Peyer's patch (tissue), 4 donors: ENCODE measurements at places on chromosomes 1 and 21. TPM values are rescaled to one million over a fixed set of nuclear protein-coding genes. Genes with fewer than 3 reads are reported as not detected.

The PROK1 gene
- not detected for total RNA-seq

The DUSP10 gene
- total RNA-seq = 11.6 TPM

The LCE1B gene
- not detected for total RNA-seq

The S100A5 gene
- not detected for total RNA-seq

The CRP gene
- total RNA-seq = not detected

GRCh38 chr1:86155051-86155806 is 1.3 kb downstream of the COL24A1 start:
- DNase-seq = peak; percentile 48

DNA sequence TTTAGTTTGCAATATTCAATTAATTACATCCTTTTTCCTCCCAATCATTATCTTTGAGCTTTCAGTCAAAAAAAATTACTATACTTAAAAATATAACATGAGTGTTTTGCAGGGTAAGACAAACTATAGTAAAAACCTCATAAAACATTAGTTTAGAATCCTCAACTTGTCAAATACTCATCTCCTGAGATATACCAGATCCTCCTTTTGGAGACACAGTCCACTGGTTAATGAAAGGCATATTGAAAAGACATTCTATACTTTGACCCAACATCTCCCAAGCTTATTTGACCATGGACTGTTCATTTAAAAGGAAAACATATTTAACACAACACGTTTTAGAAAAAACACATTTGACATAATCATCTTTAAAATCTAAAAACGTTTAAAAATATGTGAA is 52.8 kb downstream of the NRIP1 start:
- no peak for DNase-seq

GRCh38 chr1:33429856-33430691 is 821 bp downstream of the PHC2 start:
- peak; percentile 58 for DNase-seq

DNA sequence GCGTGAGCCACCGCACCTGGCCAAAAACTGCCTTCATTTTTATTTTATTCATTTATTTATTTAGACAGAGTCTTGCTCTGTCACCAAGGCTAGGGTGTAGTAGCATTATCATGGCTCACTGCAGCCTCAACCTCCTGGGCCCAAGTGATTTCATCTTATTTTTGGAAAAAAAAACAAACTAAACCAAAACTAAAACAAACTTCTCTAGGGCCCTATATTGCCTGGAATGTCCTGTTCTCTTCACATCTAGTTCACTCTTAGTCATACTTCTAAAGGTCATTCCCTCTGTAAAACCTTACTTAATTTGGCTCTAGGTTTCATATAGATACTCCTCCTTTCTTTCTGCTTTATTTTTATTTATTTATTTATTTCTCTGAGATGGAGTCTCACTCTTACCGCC is 15.6 kb downstream of the RPS27 start:
- DNase-seq = no peak

DNA sequence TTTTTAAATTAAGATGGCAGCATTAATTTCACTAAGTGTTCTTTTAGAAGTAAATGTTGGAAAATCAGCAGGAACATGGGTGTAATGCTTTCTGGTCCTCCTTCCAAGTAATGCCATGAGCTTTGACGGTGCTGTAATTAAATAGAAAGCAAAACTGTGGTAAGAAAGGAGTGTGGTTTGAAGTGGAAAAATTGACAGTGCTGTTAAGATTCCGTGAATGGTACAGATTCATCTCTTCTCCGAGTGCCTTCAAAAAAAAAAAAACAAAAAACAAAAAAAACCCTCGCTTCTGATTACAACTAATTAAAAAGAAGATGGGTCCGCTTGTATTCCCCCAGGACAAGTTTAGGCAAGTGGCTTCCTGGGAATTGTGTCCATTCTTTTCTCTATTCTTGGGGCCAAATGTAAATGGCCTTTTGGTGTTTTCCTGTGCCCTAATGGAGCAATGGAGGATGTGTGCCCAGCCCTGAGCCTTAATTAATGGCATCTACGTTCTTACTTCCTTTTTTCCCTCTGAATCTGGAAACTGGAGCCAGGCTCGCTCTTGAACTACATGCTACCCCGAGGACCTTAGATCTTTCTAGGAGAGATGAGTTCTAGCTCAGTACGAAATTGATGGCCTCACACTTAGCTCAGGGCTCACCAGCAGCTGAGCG is 5.1 kb downstream of the LMO4 start:
- DNase-seq = no peak
